CD4-positive, CD25-positive, alpha-beta regulatory T cell (primary cell): ENCODE measurements at places on chromosomes 6 and 20.

DNA sequence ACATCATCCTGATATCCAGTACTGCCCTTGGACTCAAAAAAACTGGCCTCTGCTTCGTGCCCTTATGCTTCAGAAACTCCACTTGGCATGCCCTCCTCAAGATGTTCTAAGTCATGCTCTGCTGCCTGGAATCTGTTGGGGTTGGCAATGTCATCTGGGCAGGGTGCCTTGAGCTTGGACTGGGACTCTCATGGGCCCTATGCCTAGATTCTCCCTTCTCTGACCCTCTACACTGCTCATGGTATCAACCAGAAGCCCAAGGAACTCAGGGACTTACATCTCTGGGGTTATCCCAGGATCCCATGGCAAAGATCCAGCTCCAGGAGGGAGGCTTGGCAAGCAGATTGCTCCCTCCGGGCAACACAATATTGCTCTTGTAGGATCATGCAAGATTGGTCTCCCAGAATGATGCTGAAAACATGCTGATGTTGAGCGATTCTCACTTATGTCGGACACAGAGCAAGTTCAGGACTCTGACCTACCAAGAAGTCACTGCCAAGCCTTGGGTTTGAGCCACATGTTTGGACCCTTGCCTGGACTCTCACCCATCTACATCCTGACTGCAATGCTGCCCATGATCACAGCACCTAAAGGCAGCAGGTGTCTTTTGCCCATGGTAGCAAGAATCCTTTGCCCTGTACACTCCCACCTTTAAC, 88.8 kb downstream of the ADAT2 start:
- DNase-seq = no peak

DNA sequence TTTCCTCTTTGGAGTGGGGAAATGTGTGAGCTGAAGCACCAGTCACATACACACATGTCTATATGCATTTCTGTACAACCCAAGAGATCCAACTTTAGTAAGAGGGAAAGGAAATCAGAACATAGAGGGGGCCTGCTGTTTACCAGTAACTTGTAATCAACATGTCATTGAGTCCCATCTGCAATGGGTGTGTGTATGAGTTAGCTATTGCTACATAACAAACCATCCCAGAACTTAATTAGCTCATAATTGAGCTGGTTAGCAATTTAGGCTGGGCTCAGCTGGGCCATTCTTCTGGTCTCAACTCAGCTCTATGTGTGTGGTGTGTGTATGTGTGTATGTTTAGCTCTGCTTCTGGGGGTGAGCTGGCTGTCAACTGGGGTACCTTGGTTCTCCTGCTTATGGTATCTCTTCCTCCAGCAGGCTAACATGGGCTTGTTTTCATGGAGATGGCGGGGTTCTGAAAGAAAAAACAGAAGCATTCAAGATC, 10.3 kb upstream of the RPP40 start:
- no peak for DNase-seq

DNA sequence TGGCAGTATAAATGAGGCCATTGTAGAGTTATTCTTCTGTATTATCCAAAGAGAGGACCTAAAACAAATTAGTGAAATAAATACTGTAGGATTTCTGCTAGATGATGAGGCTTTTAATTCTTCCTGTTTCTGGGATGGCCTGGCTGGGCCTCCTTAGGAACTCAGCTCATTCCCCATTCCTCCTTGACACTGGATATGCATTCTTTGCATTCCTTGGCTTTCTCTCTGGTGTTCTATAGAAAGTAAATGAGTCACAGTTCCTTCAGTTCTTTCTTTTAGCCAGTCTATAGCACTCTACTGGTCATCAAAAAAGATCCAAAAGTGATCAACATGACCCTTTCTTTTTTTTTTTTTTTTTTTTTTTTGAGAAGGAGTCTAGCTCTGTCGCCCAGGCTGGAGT, 8.6 kb downstream of the OR10C1 start:
- DNase-seq = no peak

- DNase-seq = no peak
Observed at GRCh38 chr20:46343348-46343974, 35.2 kb upstream of the CDH22 start.

- DNase-seq = no peak
Observed at GRCh38 chr6:133528566-133528965, 287.4 kb downstream of the EYA4 start.

GRCh38 chr6:33192671-33193602, 670 bp upstream of the COL11A2 start:
- DNase-seq = no peak

DNA sequence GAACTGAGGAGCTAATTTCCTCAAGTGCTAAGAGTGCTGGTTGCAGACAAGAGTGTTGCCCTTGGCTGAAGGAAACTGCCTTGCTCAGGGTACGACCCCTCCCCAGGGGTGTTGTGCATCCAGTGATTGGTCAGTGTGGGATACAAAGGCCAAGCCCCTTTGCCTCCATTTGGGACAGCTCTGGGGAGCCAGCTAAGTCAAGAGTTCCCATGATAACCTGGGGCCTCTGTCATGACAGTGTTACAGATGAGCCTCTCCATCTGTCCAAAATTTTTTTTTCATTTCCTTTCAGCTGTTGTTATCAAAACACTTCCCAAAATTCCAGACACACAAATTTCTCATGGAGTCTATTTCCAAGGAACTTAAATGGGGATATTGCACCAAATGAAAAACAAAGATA, 93.3 kb downstream of the HS3ST5 start:
- DNase-seq = no peak

DNA sequence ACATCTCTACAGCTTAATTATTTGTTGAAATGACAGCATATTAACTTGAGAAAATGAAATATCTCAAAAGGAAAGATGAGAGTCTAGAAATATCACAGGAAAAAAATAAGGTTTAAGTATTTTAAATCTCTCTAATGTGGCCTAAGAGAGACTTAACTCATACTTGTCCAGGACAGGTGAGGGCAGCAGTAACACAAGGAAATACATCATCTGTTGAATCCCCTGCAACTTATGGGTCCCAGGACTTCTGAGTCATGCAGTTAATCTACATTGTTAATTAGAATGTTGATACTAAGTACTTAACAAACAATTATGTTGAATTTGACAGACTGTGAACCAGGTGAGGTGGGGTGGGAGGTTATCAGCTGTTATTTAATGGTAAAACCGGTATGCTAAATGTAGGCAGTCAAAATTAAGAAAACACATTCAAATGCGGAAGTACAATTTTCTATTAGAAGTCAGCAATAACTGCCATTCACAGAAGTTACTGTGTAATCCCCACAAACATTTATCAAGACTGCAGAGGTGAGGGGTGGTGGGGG, 87.9 kb downstream of the CEP57L1 start:
- peak; percentile 9 for DNase-seq

- no peak for DNase-seq
Observed at GRCh38 chr6:63690221-63690620, 54.6 kb downstream of the PHF3 start.

DNA sequence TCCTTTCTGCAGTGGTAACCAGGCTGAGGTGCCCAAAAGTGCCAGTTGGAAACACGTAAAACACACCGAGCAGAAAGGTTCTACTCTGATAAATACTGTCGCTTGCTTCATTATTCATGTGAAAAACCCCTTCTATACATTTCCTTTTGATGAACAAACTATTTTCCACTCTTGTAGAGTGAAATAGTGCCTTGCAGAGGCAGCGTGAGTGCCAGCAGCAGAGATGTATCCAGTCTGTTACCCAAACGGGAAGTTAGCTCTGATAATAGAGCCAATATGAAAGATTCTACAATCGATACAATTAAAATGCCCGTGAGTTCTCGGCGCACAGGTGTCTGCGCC, 1.5 kb downstream of the ZBTB46 start:
- no peak for DNase-seq

DNA sequence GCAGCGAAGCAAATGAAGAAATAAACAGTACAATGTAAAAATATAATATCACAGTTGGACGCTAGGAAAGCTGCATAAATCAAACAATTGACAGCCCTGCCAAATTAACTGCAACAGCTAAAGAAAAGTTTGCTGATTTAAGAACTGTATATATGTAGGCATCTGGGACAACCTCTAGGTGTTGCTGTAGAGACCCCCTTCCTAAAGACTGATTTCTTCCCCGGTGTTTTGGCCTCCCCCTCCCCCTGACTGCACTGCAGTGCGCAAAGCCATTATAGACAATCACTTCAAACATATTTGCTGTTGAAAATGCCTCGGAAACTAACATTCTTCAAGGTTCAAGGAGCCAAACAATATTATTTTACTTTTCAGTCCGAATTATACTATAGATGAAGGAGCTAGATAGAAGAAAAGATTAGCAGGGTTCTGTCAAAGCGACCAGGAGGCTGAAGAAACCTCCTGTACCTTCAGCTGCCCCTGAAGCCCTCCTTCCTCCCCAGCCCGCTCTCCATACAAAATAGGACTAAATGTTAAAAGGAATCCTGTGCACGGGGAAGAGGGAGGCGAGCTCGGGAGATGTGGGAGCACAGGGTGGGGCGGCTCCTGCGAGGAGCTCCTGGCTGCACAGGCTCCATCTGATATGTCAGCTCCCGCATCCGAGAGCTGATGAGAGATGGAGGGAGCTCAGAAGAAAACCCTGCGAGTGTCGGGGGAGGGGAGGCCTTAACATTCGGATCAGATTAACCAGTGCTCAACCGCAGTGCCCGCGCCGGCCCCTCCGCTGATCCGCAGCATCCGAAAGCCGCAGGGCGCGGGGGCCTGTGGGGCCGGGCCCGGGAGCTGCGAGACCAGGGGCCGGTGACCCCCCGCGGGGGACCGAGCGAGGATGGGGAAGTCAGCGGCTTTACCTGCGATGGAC, 822 bp downstream of the ELOVL4 start:
- no peak for DNase-seq

- DNase-seq = no peak
Observed at GRCh38 chr6:80502871-80503270, 396.4 kb downstream of the BCKDHB start.

DNA sequence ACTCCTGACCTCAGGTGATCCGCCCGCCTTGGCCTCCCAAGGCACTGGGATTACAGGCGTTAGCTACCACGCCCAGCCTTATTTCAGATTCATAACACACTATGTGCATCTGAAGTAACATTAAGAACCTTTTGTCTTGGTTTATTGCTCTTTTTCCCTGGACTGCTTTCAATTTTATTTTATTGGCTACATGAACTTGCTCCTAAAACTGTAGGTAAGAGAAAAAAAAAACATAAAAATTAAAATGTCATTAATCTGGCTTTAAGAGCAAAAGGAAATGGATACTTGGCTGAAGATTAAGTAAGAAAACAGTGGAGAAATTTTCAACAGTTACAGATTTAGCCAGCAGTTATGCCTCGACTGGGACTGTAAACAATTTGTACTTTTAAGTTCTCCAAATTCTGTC, 62.5 kb downstream of the GJA1 start:
- DNase-seq = no peak

DNA sequence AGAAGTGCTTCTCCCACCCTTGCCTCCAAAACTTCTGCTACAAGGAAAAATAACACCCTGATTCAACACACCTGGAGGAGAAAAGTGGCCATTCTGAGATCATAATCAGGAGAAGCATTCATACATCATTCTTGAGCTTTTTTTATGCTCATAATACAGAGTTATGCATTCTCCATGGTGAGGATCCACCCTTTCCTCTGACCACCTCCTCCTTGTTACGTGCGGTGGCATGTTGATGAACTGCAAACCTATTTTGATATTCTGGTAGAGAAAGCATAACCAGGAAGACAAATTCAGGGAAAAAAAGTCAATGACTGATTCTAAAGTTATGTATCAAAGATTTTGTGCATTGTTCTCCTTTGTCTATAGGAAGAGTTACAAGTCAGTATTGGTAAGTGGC, 169.8 kb downstream of the KLHL32 start:
- DNase-seq = no peak

- DNase-seq = no peak
Observed at GRCh38 chr6:7042654-7043545, 64.9 kb upstream of the RREB1 start.

- no peak for DNase-seq
Observed at GRCh38 chr6:10585209-10585845, 64.2 kb downstream of the GCNT2 start.

- no peak for DNase-seq
Observed at GRCh38 chr20:4664691-4665360, 56.9 kb upstream of the PRND start.

- DNase-seq = no peak
Observed at GRCh38 chr6:50792771-50793170, 25.9 kb upstream of the TFAP2B start.

DNA sequence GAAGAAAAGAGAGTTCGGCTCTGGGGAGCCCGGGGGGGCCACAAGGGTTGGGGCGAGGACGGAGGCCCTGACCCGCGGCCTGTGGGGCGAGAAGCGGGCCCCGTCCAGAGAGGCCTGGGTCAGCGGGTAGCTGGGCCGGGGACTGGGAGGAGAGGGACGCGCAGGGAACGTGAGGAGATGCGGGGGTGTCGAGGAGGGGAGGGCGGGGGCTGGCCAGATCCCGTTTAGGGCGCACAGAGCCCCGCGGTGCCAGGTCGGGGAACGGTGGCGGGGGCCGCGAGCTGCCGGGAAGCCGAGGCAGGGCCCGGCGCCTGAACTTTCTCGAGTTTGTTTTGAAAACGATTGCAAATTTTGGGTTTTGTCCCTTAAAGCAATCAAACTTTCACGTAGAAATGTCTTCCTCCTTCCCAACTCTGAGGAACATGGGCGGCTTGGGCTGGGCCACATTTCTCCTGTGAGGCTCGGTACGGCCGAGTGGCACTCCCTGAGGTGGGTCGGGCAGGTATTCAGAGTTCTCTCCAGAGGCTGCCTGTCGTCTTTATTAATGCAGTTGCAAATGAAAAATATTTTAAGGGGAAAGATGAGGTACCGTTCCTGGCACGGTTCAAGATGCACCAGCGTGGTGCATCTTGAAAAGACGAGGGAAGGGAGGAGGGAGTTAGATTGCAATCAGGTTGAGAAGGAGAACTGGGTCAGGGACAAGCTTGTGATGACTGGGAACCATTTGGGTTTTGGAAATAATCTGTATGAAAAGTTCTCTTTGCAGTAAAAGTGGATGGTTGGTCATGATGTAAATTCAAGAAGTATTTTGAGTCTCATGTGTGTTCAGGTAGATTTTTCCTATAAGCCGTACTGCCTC, 972 bp downstream of the RNF8 start:
- no peak for DNase-seq

- DNase-seq = no peak
Observed at GRCh38 chr6:157528931-157529653, 148.1 kb downstream of the ZDHHC14 start.

GRCh38 chr20:52890130-52890529, 82.0 kb upstream of the TSHZ2 start:
- DNase-seq = no peak

DNA sequence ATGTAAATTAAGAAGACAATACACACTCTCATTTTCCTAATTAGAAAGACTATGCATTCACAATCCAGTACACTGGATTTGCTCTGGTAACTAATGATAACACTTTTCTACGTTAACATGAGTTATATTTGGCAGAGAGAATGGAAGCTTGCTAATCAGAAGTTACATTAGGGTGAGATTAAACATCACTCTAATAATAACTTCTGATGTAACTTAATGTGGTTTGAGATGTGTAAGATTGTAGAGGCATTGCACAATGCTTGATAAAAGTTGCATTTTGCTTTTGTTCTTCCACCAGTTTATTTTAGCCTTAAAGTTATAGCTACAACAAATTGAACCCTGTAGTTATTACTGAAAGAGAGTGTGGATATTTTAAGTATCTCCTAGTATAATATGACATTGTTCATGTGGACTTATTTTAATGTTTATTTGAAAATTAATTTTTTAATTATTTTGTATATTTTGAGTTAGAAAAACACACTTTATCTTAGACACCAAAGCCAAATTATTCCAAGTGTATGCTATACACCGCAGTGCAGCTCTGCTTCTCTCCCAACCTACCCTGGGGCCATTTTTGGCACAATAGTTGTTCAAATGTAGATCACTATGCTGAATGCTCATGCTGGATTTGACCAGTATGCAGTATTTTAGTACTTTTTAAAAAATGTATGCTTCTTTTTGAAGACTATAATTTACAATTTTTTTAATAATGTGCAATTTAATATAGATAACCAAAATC, 143.2 kb downstream of the SLC16A10 start:
- no peak for DNase-seq
